ENCODE measurements at places on chromosomes 11 and 22. TPM values are rescaled to one million over a fixed set of nuclear protein-coding genes. Genes with fewer than 3 reads are reported as not detected.

The ISX gene
- not detected for polyA plus RNA-seq

- peaks cover 5% of the 10 kb centered on the region for H3K36me3 ChIP-seq
- H3K4me1 ChIP-seq: no peaks in the 10 kb centered on the region
- H3K27ac ChIP-seq: no peak overlapping the region
These were observed 81.4 kb upstream of the AKIP1 start for GRCh38 chr11:8829556-8829955.

DNA sequence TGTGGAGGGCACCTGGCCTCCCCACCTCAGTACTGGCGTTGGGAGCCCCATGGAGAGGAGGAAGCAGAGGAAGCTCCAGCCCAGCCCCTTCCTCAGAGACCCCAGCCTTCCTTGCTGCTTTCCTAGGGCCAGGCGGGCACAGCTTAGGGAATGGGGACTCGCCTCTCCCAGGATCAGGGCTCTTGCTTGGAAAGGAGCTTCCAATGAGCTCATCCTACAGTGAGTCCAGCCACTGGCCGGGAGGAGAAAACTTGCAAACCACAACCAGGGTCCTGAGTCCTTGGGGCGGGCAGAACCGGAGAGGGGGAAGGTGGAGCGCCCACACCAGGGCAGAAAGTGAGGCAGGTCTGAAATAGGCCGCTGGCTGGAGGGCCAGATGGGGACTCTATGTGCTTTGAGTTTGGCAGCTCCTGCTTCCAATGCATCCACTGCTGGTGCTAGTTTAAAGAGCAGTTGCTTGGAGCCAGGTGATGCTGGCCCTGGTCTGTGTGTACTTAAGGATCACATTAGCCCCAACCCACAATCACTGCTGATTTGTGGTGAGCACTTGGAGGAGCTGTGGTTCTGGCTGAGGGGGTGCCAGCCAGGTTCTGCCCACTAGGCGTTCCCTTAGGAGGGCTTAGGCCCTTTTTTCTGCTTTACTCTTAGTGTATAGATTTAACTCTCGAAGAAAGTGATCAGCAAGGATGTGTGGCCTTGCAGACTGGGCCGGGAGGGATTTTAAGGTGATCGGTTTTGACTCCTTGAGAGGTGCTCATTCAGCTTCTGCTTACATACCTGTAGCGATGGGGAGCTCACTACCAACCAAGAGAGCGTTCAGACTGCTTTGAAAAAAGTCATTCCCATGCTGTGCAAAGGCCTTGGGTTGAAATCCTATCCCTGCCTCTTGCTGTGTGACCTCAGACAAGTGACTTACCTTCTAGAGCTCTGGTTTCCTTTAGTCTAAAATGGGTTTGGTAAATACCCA lies 81.9 kb downstream of the TP53I11 start:
- no peaks in the 10 kb centered on the region for H3K4me1 ChIP-seq
- no peaks in the 10 kb centered on the region for H3K27me3 ChIP-seq
- H3K27ac ChIP-seq: no peak overlapping the region
- DNase-seq: no peak
- H3K36me3 ChIP-seq: no peaks in the 10 kb centered on the region

The POTEH gene
- polyA plus RNA-seq: not detected

The OR6Q1 gene
- not detected for polyA plus RNA-seq

The MB gene
- polyA plus RNA-seq: 3.1 TPM

The OR52R1 gene
- not detected for polyA plus RNA-seq

- no peaks in the 10 kb centered on the region for H3K36me3 ChIP-seq
- DNase-seq: no peak
- H3K27me3 ChIP-seq: no peaks in the 10 kb centered on the region
- H3K4me3 ChIP-seq: no peak overlapping the region
- H3K4me1 ChIP-seq: no peaks in the 10 kb centered on the region
These were observed 235.1 kb downstream of the BUD13 start for GRCh38 chr11:116537709-116538108.

DNA sequence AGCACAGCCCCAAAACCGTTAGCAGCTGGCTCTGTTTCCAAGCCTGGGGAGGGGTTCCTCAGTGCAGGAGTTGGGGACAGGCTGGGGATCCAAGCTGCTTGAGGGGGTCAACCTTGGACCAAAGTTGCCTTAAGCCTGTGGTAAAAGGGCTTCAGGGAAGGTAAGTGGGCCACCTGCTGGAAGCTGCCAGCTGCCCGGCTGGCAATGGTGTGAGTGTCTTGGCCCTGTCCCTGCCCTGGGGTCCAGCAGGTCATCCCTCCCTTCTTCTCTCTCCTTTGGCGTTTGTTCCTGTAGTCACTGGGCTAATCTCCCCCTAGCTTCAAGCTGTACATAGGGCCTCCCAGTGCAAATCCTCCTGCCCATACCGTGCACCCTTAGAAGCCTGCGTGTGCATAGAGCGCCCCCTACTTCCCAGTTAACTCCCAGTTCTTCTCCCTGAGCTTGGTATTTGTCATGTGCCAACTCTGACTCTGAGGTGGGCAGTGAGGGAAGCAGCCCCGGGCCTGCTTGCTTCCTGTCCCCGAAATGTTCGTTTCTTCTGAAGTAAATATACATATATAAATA lies 4.4 kb downstream of the TMEM258 start:
- no peaks in the 10 kb centered on the region for H3K4me1 ChIP-seq
- peaks cover 40% of the 10 kb centered on the region for H3K36me3 ChIP-seq

GRCh38 chr11:65134952-65135632 lies 773 bp upstream of the SYVN1 start:
- peak overlapping the region; percentile 96 for H3K27ac ChIP-seq
- peak overlapping the region; percentile 95 for H3K4me3 ChIP-seq
- no peaks in the 10 kb centered on the region for H3K27me3 ChIP-seq
- DNase-seq: peak; percentile 91
- H3K36me3 ChIP-seq: peaks cover 24% of the 10 kb centered on the region
- no peaks in the 10 kb centered on the region for H3K4me1 ChIP-seq

- H3K36me3 ChIP-seq: no peaks in the 10 kb centered on the region
- H3K27me3 ChIP-seq: peaks cover 3% of the 10 kb centered on the region
- H3K4me1 ChIP-seq: no peaks in the 10 kb centered on the region
- peak overlapping the region; percentile 45 for H3K27ac ChIP-seq
- no peak overlapping the region for H3K4me3 ChIP-seq
- DNase-seq: peak; percentile 32
These were observed 2.0 kb upstream of the OR51S1 start for GRCh38 chr11:4851033-4851432.
